ENCODE measurements at places on chromosomes 3 and 15.

DNA sequence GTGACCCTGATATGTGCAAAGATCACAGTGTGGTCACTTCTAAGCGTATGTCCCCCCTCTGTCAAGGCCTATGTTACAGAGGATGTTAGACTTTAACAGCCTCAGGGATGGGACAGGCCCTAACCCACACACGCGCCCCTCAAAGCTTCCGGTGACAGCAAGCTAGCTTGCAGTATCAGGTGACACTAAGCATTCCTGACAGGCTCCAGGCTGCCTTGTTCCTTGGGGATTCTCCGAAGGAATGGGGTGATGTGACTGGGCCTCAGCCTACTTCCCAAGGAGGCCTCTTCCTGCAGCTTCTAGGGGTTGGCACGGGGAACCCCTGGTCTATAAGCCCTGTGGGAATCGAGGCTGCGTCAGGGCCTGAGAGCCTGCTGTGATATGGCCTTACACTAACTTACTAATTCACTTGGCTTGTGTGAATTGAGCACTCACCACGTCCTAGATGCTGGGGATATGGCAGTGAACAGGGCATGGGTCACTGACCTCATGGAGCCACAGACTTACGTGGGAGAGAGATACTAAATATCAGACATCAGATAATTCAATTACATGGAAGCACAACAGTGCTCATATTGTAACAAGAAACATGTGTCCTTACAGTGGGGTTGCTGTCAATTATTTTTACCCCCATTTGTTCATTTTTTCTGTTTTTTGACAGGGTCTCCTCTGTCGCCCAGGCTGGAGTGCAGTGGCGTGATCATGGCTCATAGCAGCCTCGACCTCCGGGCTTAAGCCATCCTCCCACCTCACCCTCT is 11.4 kb upstream of the SPTBN5 start:
- no peak for DNase-seq

DNA sequence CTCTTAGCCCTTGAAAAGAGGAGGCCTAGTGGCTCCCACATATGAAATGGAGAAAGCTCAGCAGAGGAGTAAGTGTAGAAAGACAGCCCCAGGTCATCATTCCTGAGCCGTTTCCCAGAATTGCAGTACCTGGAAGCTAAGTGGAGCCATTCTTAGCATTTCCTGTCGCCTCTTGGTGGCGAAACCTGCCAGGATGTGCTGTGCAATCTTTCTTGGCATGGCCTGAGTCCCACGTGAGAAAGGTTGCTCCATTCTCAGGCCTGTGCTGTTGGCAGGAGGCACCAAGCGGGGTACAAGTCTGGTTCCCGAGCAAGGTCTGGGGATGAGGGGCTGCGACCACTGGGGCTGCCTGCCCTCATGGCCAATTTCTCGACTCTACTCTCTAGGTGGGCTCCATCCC is 207.2 kb upstream of the TPM1 start:
- DNase-seq: no peak

DNA sequence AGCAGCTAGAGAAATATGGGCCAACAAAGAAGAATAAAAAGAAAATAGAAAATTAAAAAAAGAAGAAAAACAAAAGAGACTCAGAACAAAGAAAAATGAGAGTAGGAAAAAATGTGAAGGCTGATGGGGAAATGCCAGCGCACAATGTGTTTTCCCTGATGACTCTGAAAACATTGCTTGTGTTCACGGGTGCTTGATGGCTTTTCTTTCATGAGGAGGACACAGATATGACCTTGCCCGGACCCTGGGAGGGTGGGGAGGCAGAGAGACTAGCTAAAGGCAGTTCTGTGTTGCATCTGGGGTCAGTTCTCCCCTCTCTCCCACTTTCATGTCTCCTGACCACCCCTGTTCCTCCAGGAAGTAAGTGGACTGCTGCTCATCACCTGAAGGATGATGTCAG is 125.9 kb downstream of the MOBP start:
- no peak for DNase-seq

- no peak for DNase-seq
These were observed 14.9 kb upstream of the RPN1 start for GRCh38 chr3:128665362-128666021.

- no peak for DNase-seq
These were observed 169.2 kb upstream of the TGFBR2 start for GRCh38 chr3:30437171-30437601.

- no peak for DNase-seq
These were observed 81.3 kb downstream of the SOX2 start for GRCh38 chr3:181793006-181793405.
